ENCODE measurements at places on chromosomes 6 and 20. TPM values are rescaled to one million over a fixed set of nuclear protein-coding genes. Genes with fewer than 3 reads are reported as not detected.

DNA sequence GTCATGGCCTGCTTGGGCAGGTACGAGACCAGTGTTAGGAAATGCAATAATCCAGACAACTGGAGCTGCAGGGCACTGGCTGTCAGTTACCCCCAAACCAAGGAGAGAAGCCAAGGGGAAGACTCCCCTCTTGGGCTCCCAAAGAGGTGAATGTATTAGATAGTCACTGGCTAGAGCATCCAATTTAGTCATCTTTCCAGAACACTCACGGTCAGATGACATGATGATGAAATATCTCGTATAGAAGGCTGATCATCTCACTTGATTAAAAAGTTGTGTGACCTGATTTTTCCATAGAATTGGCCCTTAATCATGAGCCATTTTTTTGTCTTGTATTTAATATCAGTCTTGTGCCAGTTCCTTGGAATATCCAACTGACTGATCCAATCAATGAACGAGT, 40.7 kb downstream of the SLC22A3 start:
- no peaks in the 10 kb centered on the region for H3K4me1 ChIP-seq
- no peaks in the 10 kb centered on the region for H3K36me3 ChIP-seq
- H3K4me3 ChIP-seq: no peak overlapping the region
- H3K27me3 ChIP-seq: peaks cover 12% of the 10 kb centered on the region
- H3K27ac ChIP-seq: no peak overlapping the region
- DNase-seq: no peak

DNA sequence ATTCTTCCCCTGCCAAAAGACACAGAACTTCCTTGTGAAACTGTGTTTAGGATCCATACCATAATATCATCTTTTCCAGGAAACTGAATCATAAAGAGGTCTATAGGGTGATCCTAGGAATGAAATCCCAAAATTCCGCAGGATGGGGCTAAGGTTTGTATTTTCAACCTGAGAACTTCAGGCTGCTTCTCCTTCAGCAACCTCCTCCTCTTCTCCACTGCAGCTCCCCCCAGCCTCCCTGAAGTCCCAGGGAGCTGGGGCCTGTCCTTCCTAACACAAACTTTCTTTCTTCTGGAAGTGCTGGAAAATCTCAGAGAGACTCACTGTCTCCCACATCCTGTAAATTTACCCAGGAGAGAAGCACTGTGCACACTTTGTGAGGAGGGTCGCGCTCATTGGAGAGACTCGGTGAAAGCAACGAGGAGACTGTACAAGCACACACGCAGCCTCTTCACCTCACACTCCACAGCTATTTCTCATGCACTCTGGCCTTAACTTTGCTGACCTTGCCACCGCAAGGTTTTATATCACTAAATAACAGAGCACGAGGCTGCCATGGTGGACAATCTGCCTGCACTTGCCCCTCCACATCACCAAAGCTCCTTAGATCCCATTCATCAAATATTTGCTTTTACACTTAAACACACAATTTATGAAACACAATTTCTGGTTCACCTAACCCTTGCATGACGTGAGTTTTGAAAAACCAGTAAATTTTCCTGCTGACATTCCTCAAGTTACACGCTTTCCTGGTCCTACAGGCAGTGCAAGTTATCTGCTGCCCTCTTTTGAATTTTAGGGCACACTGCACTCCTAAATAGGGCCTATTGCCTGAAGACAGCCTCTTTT, 14.3 kb downstream of the ID4 start:
- no peak for DNase-seq
- H3K27ac ChIP-seq: no peak overlapping the region
- H3K27me3 ChIP-seq: peaks cover 2% of the 10 kb centered on the region
- H3K36me3 ChIP-seq: no peaks in the 10 kb centered on the region

- no peak for DNase-seq
- H3K4me1 ChIP-seq: no peaks in the 10 kb centered on the region
- H3K36me3 ChIP-seq: no peaks in the 10 kb centered on the region
- H3K27ac ChIP-seq: no peak overlapping the region
Observed at GRCh38 chr20:13839421-13840092, 54.7 kb downstream of the NDUFAF5 start.

DNA sequence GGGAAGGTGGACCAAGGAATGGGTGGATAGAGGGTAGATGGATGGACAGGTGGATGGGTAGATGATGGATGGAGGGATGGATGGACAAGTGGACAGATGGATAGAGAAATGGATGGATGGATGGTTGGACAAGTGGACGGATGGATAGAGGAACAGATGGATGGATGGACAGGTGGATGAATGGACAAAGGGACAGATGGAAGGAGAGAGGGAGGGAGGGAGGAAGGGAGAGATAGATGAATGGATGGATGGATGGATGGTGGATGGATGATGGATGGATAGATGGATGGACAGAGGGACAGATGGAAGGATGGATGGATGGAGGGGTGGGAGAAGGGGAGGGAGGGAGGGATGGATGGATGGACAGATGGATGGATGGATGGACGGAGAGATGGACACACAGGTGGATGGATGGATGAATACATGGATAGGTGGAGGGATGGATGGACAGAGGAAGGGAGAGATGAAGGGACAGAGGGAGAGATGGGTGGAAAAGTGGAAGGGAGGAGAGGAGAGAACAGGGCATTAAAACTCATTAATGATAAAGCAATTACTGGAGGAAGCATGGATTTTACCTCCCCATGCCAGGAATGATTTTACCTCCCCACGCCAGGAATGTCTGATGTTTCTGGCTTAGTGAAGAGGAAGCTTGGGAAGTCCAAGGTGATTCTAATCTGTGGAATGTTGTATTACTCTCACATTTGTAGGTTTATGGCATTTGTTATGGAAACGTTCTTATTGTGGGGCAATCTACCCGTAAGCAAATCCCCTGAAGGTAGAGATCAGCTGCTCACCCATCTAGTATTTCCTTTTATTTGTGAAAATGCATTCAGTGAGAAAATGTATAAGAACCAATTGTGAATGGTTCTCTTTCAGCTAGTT, 383.3 kb downstream of the TAF4 start:
- no peak for DNase-seq
- no peaks in the 10 kb centered on the region for H3K27me3 ChIP-seq
- no peaks in the 10 kb centered on the region for H3K36me3 ChIP-seq
- H3K4me1 ChIP-seq: no peaks in the 10 kb centered on the region

- H3K27ac ChIP-seq: no peak overlapping the region
- DNase-seq: no peak
- peaks cover 6% of the 10 kb centered on the region for H3K36me3 ChIP-seq
- no peaks in the 10 kb centered on the region for H3K27me3 ChIP-seq
Observed at GRCh38 chr6:29603930-29604329, 19.0 kb downstream of the OR2H2 start.

- no peak for DNase-seq
- no peak overlapping the region for H3K27ac ChIP-seq
- H3K4me1 ChIP-seq: no peaks in the 10 kb centered on the region
- no peaks in the 10 kb centered on the region for H3K36me3 ChIP-seq
- no peak overlapping the region for H3K4me3 ChIP-seq
- peaks cover 3% of the 10 kb centered on the region for H3K27me3 ChIP-seq
Observed at GRCh38 chr6:21265730-21266044, 327.9 kb upstream of the SOX4 start.

PGBD1 gene
- 2.4 TPM for total RNA-seq

- no peak overlapping the region for H3K27ac ChIP-seq
- no peaks in the 10 kb centered on the region for H3K36me3 ChIP-seq
- no peaks in the 10 kb centered on the region for H3K27me3 ChIP-seq
Observed at GRCh38 chr6:97885325-97885724, 602.3 kb upstream of the MMS22L start.

- no peaks in the 10 kb centered on the region for H3K27me3 ChIP-seq
- no peak for DNase-seq
- peaks cover 46% of the 10 kb centered on the region for H3K4me1 ChIP-seq
- H3K27ac ChIP-seq: no peak overlapping the region
Observed at GRCh38 chr6:57104336-57104735, 14.3 kb downstream of the ZNF451 start.

DNA sequence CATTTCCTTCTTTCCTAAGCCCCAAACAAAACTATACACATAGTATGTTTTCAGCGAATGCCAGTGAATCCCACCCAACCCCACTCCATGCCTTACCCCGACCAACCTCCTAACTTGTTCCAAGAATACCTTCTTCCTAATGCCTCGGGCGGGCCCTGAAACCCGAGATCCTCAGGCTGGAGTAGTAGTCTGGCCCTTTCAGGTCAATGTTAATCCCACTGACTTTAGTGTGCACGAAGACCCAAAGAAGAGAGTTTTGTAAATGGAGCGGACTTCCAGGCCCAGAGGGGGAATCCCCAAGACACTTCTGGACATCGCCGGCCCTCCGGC, 394 bp downstream of the YIPF3 start:
- H3K4me1 ChIP-seq: peaks cover 12% of the 10 kb centered on the region
- no peak for DNase-seq
- H3K36me3 ChIP-seq: peaks cover 41% of the 10 kb centered on the region
- H3K4me3 ChIP-seq: no peak overlapping the region

GRCh38 chr6:94052749-94053148, 633.4 kb upstream of the EPHA7 start:
- no peaks in the 10 kb centered on the region for H3K4me1 ChIP-seq
- no peak overlapping the region for H3K27ac ChIP-seq
- no peaks in the 10 kb centered on the region for H3K27me3 ChIP-seq
- DNase-seq: no peak

XKR7 gene
- total RNA-seq: not detected

DNA sequence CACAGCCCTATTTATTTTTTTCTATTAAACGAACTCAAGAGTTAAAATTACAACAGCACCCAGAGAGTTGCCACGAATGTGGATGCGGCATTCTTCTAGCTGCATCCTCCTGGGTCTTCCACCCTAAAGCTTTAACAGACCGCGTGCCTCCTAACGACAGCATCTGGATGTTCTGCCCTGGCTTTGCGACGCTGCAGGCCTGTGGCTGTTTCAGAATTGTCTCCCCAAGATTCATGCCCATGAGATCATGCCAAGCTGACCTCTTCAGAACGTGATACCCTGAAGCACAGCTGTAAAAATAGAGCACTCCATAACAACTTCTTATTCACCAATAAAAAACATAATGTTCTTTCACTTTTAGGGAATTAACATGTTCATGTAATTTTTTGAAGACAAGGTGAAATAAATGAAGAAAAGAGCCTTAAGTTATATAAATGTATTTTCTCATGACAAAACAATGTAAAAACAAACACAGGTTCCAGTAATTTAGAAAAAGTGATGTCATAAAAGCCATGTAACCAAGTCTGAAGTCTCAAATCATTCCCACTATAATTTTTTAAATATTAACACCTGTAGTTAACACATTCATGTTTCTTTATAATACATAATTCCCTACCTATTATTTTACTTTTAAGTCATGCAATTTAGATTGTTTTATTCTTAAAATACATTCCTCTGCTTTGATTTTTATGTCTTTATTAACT, 26.5 kb downstream of the HIVEP2 start:
- no peaks in the 10 kb centered on the region for H3K36me3 ChIP-seq
- H3K27ac ChIP-seq: peak overlapping the region; percentile 73
- H3K4me1 ChIP-seq: peaks cover 59% of the 10 kb centered on the region
- H3K4me3 ChIP-seq: no peak overlapping the region
- no peaks in the 10 kb centered on the region for H3K27me3 ChIP-seq

DNA sequence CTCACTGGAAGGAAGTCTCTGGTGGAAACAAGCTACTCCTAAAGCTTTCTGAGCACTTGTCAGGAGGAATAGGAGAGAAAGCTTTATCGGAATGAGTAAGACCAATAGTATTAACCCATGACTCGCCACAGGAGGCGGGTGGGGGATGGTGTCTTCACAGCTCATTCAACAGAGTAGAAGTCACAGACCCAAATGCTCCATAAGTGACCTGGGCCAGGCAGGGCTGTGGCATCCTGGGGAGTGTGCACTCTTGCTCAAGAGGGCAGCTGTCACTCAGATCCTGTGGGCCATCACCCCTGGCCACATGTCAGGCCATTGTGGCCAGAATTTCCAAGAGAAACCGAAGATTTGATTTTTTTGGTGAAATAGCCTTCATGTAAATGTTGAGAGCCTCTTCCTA, 116.0 kb downstream of the SYCP2 start:
- H3K4me3 ChIP-seq: no peak overlapping the region
- no peaks in the 10 kb centered on the region for H3K4me1 ChIP-seq
- no peak overlapping the region for H3K27ac ChIP-seq
- no peak for DNase-seq
- no peaks in the 10 kb centered on the region for H3K36me3 ChIP-seq

DNA sequence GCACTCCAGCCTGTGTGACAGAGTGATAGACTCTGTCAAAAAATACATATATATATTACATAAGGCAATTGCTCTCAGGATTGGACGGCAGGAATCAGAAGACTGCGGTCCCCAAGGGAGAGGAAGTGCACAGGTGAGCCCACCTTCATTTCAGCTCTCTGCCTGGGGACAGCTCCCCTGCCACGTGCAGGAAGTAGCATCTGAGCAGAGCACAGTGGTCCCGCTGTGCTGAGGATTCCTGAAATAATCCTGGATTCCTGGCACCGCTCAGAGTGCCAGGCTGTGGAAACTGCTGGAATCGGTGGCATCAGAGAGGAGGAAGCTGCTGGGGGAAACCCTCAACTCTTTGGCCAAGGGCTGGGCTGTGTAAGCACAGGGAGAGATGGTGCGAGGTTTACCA, 27.7 kb downstream of the NFATC2 start:
- no peak for DNase-seq
- H3K36me3 ChIP-seq: peaks cover 21% of the 10 kb centered on the region
- H3K4me1 ChIP-seq: peaks cover 57% of the 10 kb centered on the region
- no peaks in the 10 kb centered on the region for H3K27me3 ChIP-seq
- H3K4me3 ChIP-seq: no peak overlapping the region
- H3K27ac ChIP-seq: peak overlapping the region; percentile 17

NRN1 gene
- total RNA-seq: 0.65 TPM

MOXD1 gene
- 0.22 TPM for total RNA-seq

- DNase-seq: no peak
- H3K4me1 ChIP-seq: peaks cover 2% of the 10 kb centered on the region
- H3K4me3 ChIP-seq: no peak overlapping the region
- no peaks in the 10 kb centered on the region for H3K27me3 ChIP-seq
- H3K36me3 ChIP-seq: no peaks in the 10 kb centered on the region
Observed at GRCh38 chr6:38234934-38235682, 404.6 kb downstream of the BTBD9 start.

DNA sequence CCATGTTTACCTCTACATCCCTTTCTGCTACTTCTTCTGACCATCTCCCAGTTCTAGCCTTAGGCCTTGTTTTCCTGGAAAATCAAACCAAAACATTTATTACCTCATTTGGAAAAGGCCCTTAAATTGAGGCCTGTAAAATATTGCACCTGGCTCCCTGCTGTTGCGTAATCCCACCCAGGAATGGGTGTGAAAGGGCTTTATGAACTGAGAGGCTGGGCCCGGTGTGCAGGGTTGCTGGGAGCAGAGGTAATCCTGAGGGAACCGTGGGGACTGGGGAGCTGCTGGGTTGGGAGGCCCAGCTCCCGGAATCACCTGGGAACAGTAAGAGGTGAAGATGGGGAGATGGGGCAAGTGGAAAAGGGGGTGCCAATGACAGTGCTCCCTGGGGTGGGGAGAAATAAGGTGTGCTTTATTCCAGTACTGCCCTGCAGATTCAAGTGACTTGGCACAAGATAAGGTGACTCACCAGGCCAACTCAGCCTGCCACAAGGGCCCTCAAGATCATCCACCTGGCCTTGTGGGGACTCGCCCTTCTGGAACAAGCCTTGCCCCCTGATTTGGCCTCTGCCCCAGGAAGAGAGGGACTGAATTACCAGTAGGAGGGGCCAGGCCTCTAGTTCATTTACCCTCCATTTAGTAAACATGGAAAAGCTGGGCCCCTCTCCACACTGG, 44.2 kb downstream of the KCNK5 start:
- H3K27me3 ChIP-seq: no peaks in the 10 kb centered on the region
- no peaks in the 10 kb centered on the region for H3K36me3 ChIP-seq
- H3K27ac ChIP-seq: no peak overlapping the region

BLOC1S5 gene
- total RNA-seq: 23.5 TPM

Measured in naive thymus-derived CD8-positive, alpha-beta T cell (primary cell).